GM12865 (cell line): ENCODE measurements at places on chromosomes 7 and 10.

DNA sequence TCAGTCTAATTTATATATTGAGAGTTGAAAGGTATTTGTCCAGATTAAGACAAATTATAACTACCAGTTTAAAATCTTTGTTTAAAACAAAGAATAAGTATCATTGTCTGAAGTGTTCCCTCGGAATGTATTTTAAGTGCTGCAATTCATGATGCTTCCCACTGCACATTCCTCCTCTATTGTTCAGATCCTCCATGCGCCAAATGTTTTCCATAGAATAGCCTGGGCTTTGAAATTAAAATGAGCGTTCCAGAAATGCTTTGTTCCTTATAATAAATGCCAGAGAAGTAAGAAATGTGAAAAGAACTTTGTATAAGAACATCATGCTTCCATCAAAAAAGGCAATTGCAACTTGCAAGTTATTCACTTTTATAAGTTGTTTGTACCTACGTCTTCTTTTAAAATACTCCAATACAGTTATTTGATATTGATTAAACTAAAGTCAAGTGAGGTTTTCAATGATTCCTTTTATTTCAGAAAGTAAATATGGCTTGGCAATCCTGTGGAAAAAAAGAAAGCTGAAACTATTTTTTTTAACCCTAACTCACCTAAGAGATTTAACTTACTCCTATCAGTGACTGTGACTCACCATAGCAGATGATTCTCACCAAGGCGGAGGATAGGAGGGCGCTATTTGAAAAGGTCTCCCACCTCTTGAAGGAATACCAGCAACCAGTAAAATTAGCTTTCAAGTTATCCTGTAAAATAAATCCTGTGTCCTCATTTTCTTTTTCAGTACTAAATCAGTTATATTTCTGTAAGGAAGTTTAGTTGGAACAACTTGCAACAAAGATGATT lies 85.8 kb downstream of the CTNNA3 start:
- DNase-seq, result no peak

DNA sequence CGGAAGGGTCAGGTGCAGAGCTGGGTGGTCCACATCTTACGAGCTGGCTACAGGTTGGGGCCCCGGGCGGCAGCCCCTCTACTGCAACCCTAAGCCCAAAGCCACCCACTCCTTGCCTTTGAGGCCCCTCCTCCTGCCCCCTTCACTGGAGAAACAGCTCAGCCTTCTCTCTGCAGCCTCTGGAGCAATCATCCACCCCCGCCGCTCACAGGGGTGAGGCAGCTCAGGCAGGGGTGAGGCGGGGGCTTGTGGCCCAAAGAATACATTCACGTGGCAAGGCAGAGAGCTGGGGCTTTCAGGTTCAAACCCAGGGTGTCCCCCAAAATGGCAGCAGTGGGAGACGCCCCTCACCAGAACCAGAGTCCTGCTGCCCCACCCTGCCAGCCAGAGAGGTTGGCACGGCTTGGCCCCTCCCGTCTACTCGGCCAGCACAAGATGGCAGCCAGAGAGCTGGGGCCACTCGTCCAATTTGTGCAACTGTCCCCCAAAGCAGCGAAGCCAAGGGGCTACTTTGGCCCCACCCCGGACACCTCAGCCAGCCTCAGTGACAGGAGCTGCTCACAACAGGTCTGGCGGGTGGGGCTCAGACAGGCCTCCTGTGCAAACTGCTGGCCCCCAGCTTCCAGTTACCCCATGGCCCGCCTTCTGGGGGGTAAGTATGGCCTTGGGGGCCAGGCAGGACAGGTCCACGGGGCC lies 7.2 kb downstream of the GNB2 start:
- no peak for DNase-seq

GRCh38 chr10:133357285-133358161 lies at the start of gene FUOM:
TSS of gene FUOM (minus strand) at chr10:133358019. CDS start at chr10:133358007, 12 bp downstream.
- DNase-seq, result peak; percentile 84

DNA sequence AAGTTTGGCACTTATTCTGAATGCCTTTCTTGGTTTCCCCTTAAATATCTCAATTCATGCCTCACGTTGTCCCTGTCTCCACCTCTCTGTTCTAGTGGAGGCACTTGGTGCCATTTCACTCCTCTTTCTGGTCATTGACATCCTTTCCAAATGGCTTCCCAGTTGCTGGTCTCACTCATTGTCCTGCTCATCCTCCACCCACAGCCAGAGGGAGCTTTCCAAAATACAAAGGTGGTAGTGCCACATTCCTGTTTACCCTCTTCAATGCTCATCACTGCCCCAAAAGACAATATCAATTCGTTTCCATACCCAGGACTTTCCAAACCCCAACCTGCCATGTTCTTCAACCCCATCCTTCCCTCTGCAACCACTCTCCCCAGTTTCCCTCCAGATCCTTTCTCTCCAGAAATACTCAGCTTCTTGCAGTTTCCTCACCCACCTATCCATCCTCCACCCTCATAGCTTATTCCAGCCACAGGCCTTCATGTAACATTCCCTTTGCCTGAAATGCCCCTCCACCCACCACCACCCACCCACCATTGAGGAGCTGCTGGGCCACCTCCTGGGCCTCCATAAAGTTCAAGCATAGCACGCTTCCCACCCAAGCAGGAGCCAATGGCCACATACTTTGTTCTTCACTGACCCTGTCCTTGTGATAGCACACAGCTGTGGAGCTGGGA lies 63.1 kb upstream of the ADRB1 start:
- no peak for DNase-seq

DNA sequence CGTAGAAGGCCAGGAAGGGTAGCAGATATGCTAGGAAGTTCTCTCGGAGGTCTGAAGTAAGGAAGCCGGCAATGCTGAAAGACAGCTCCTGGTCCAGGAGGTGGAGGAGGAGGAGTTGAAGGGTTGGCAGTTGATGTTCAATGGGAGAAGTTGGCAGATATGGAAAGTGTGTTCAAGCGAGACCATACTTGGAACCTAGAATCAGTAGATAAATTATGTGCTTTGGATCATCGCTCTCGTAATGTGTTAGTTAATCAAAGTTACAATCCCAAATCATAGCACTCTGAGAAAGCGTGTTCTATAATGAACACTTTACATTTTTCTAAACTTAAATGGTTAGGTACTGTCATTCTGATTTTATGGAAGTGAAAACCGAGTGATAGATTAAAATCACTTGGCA lies 152.9 kb downstream of the CELF2 start:
- no peak for DNase-seq

GRCh38 chr7:9890092-9890491 lies 1083.6 kb upstream of the PHF14 start:
- no peak for DNase-seq

DNA sequence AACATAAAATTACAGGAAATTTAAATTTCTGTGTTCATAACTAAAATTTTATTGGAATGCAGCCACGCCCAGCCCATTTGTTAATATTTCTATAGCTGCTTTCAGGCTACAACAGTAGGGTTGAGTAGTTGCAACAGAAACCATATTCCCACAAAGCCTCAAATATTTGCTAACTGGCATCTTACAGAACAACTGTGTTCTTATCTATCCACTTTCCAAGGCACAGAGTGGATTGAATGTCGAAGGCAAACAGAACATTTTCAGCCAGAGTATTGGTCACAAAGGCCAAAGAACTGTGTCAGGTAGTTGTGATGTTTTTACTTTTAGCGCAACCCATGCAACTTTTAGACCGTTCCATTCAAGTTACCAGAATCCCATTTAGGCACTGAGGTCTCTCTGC lies 51.1 kb upstream of the OPN4 start:
- DNase-seq, result no peak

DNA sequence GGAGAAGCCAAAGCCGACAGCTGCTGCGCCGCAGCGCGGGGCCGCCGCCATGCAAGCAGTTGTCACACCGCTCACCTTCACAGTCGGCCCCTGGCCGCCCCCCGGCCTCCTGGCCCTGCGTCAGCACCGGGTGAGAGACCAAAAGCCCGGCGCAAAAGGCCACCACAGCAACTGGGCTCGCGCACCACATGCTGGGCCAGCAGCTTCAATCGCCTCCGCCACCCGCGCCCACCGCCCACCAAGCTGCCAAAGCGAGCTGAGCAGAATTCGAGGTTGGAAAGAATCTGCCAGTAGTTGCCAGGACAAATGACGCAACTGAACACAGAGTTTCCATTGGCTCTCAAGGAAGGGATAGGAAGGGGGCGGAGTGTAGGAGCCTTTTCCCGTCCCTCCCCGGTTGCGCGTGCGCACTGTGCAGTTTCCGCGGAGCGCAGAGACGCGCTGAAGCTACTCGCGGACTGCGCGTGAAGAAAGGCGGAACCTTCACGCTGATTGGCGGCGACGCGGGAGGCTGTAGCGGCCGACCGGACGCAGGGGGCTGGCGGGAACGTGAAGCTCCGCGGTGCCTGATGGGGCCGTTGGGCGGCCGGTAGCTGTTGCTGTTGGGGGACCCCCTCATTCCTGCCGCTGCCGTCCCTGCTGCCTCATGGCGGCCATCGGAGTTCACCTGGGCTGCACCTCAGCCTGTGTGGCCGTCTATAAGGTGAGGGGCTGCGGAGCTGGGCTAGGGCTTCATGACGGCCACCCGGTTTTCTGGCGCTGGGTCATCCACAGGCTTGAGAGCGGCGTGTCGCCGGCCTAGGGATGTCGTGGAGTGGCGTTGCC lies at the start of the genes CDNF, HSPA14 and MSANTD7:
Gene CDNF (minus strand): TSS at position 281 of the 825 bp plus-strand sequence. CDS start 91 bp downstream, at position 190.
Gene HSPA14 (plus strand): TSS at position 550 of the 825 bp plus-strand sequence. CDS start 97 bp downstream, at position 647.
Gene MSANTD7 (plus strand): TSS at position 550 of the 825 bp plus-strand sequence. CDS start 3,979 bp downstream, outside the sequence.
- peak; percentile 100 for DNase-seq

DNA sequence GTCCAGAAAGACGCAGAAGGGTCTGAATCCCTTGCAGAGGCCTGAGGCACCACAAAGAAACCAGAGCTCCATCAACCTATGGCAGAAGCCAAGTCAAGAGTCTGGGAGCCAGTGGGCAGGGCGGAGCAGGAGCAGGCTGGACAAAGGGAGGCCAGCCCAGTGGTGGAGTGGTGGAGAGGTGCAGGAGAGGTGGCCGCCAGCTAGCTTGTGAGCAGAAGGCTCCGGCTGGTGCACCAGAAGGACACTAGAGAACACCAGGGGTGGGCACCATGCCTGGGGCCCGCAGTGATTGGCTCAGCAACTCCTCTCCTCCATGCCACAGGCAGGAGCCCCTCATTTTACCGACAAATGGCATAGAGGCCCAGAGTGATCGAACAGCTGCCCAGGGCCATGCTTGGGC lies 186.6 kb downstream of the GRID1 start:
- DNase-seq, result no peak

DNA sequence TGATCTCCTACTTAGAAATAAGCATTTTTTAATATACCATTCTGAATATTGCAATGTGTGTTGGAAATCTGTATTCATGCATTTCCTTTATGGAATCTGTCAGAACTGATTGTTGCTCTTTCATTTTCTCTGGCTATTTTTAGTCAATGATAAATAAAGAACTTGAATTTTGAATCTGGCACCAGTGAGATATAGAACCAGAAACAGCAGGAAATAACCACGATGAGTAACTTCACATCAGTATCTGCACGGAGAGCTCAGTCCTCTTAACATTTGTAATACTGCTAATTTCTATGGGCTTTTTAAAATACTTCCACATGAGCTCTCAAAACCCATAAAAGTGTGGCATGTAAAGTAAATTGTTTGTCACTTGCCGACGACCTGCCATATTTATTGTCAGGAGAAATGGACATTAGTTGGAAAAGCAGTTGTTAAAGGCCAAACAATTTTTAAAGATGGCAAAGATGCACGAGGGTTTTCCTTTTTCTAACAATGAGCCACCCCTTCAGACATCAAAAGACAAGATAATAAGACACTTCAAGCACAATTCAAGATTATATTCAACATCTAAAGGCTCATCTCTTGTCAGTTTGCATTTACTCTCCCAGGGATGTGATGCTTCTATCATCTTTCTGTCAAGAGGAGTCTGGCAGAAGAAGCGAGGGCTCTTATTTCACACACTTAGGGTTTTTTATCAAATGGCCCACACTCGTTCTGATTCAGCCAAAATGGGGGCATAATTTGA lies 118.3 kb downstream of the POU6F2 start:
- DNase-seq, result no peak

DNA sequence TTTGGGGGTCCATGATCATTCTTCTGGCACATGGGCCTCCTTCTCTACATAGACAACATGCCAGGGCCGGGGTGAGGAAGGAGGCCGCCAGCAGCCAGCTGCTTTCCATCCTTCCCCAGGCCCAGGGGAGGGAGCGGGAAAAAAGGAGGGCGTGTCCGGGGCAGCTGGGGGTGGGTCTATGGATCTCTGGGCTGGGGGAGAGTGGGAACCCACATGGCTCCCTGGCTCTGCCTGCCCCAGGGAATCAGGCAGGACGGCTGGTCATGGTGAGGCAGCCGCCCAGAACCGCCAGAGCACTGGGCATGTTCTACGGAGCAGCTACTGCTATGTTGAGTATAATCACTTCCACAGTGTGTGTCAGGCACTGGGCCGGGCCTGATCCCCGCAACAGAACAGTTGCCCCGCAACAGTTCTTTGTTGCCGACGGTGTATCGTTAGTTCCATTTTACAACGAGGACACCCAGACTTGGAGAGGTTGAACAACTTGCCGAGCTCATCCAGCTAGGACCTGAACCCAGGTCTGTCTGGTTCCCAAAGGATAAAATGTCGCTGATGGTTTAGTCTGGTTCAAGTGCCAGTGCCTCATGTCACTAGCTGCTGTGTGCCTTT lies 6.4 kb upstream of the IRF5 start:
- DNase-seq, result no peak

- DNase-seq, result no peak
Observed at GRCh38 chr10:105644091-105644490, 1003.0 kb downstream of the SORCS3 start.

GRCh38 chr10:61021926-61022325 lies 77.9 kb upstream of the RHOBTB1 start:
- no peak for DNase-seq
